Activated CD4-positive, alpha-beta memory T cell treated with anti-CD3 and anti-CD28 coated beads, Interleukin-2, amount 10 ng/mL, durations not matched to agents 7 days and 5 days (primary cell): ENCODE measurements at places on chromosomes 5 and 9.

DNA sequence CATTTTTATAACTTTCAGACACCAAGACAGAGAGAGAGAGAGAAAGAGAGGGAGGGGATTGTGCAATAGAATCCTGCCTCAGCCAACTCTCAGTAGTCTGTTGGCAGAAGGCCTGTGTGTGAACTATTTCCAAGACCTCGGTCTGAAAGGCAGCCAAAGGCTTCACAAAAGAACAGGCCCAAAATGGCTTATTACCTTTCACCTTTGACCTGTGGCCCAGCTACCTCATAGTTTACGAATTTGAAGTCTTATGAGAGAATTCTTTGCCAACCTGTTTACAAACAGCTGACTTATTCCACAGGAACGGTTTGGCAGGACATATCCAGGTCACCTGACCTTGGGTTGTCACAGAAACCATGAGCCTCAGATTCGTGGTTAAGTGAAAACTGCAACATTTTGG, 48.6 kb downstream of the NR2F1-AS1 start:
- no peak for DNase-seq

DNA sequence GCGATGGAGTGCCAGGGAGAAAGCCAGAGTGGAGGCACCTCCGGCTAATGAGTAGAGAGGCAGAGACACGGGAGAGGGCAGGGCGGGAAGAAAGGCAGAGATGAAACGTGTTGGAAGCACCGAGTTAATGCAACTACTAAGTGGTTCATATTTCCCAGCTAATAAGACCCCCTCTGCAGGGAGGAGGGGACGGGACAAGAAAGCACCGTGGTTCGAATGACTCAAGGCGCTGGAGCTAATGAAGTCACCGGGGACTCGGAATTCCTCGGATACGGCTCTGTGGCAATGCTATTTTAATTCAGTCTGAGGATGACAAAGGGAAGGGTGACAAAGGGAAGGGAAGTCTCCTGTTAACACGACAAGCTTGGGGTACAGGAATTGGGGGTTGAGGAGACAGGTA, 54.5 kb upstream of the RAPGEF1 start:
- no peak for DNase-seq

- no peak for DNase-seq
Observed at GRCh38 chr5:116585227-116585626, 10.6 kb upstream of the SEMA6A start.

DNA sequence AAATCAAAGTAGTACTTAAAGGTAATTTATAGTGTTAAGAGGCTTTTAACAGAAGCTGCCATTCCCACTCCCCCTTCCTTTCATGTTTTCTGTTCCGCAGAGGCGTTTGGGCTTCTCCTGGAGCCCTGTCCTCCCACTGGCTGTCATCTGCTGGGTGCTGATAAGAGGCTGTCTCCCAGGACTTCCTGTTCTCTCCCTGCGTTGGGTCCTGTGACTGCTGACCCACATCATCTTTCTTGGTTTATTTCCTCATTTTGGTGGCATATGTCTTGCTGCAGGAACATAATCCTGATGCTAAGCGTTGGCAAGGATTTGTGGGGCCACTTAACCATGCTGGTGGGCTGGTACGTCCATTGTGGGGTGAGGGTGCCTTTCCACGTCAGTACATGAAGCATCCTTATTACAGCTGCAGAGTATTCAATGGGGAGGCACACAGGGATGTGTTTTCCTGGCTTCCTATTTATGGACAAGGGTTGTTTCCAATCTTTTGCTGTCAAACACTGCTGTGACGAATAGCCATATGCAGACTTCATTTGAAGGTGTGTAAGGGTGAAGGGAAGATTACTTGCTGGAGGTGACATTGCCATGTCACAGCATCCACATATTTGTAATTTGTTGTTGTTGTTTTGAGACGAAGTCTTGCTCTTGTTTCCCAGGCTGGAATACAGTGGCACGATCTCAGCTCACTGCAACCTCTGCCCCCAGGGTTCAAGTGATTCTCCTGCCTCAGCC, 22.3 kb upstream of the RNF130 start:
- DNase-seq: no peak

DNA sequence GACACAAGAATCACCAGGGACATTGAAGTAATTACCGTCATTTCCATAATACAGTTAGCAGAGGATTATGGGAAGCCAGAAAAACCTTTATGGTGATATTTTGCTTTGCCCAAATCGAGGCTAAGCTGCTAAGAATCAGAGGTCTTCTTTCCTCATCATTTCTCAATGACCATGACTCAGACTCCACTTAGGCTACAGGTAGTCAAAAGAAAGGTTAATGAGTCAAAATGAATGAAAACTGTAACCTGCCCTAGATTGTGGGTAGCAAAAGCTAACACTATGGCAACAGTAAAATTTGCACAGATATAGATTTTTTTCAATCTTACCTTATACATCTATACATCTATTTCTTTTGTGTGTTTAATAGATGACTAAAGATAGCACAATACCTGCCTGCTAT, 185.8 kb downstream of the CARTPT start:
- no peak for DNase-seq

GRCh38 chr9:76181781-76182180, 212.4 kb downstream of the RFK start:
- DNase-seq: no peak

DNA sequence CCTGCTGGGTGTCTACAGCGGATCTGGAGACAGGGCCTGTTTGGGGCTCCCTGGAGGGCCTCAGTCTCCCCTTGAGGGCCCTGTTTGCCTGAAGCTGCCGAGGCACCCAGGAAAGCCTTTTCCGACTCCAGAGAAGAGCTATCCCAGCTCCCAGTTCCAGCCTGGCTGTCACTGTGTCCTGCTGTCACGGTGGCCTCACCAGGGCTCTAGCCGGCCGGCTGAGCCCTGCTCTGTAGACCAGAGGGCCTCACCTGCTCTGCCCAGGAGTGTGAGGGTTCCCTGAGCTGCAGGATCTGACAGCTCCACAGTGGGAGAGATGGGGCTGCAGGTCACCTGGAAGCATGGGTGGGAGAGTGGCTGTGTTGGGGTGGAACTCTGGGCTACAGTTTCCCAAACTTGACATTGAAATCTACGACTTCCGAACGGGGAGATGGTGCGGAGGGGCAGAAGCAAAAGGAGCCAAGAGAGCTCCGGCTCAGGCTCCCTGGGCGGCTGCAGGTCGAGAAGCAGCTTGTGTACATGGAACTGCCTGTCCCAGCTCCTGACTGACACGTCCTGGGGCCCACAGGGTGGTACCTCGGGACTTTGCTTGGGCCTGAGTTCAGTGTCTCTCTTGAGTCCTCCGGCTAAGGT, 94.9 kb downstream of the CACNA1B start:
- no peak for DNase-seq

DNA sequence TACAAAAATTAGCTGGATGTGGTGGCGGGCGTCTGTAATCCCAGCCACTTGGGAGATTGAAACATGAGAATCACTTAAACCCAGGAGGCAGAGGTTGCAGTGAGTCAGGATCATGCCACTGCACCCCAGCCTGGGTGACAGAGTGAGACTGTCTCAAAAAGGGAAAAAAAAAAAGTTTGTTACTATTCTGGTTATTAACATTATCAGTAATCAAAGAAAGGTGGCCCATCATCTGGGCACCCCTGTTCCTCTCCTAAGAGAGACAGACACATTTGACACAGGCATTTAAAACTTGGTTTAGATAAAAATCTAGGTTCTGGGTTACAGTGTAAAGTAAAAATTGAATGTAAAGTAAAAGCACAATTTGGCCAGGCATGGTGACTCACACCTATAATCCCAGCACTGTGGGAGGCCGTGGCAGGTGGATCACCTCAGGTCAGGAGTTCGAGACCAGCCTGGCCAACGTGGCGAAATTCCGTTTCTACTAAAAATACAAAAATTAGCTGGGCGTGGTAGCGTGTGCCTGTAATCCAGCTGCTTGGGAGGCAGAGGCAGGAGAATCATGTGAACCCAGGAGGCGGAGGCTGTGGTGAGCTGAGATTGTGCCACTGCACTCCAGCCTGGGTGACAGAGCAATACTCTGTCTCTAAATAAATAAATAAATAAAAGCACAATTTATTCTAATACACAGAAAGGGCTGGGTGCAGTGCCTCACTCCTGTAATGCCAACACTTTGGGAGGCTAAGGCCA, 16.7 kb upstream of the PHYHD1 start:
- no peak for DNase-seq

GRCh38 chr5:149674686-149675085, 55.4 kb upstream of the PPARGC1B start:
- no peak for DNase-seq

DNA sequence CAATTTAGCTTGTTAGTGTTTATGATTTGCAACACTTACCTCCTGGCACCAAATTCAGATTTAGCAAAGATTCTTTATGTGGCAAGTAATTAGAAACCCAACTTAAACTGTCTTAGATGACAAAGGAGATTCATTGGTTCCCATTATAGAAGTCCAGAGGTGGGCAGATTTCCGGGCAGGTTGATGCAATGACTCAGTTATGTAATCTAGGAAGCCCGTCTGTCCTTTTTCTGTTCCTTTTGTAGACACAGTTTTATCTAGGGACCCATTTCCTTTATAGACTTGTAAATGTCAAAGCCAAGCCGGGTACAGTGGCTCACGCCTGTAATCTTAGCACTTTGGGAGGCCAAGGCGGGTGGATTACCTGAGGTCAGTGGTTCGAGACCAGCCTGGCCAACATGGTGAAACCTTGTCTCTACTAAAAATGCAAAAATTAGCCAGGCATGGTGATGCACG, 20.3 kb upstream of the ANKRD33B start:
- DNase-seq: no peak

DNA sequence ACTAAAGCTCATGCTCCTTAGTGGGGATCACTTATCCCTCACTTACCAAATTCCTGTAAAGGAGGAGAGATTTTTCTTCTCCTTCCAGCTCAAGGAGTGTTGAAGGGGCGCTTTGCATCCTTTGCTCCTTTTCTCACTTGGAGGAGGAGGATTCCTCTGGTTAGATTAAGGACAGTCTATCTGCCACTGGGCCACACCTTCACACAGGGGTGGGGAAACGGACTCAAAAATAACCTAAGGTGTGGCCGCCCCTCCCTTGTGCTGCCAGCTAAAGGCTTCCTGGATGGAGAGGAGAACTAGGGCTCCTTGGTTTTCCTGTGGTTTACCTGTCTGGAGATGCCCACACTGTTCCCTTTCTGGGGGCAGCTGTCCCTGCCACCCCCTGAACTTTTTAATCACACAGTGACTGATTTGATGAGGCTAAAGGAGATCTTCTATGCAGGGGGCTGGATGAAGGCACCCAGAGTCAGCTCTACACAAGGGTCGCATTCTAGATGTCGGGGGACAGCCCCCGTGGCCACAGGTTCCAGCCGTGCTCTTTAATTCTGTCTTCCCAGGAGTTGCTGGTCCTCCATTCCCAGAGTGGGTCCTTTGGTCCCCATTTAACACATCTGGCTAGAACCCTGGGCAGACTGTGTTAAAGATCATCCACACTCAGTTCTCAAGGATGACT, 14.4 kb downstream of the GLRX start:
- DNase-seq: no peak

DNA sequence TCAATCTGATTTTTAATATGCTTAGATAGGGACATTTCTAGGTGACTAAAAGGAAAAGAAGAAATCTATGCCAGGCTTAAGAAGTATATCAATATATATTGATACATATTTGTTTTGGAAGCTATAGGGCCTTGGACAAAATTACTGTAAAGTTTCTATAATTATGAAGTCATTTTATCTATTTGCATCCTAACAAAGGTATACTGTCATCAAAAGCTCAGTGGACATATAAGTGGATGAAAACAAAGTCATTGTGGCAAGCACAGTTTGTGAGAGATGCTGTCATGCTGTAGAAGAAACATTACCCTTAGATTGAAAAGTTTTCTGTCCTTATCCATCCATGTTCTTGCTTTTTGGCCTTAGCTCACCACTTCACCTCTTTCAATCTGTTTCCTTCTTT, 140.3 kb upstream of the SPEF2 start:
- DNase-seq: no peak

GRCh38 chr5:108669462-108669861, 78.2 kb upstream of the FER start:
- no peak for DNase-seq

- no peak for DNase-seq
Observed at GRCh38 chr5:32071351-32071944, 102.7 kb downstream of the GOLPH3 start.

GRCh38 chr9:104999136-104999535, 71.2 kb upstream of the ABCA1 start:
- DNase-seq: no peak

DNA sequence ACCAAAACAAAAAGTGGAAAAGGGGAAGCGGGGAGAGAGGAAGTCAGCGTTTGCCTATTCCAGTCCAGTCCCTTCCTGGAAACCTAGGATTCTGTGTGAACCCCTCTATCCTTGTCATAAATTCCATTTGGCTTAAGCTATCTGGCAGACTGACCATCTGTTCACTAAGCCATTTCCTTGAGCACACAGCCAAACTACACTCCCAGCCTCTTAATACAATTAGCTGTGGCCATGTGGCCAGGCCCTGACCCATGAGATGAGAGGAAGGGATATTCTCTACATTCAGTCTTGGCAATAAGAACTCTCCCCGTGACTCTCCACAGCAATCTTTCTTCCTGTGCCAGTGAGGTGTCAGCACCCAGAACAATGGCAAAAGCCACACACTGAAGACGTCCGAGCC, 424.8 kb downstream of the TLE1 start:
- DNase-seq: no peak

- DNase-seq: no peak
Observed at GRCh38 chr9:2335260-2335659, 286.3 kb upstream of the VLDLR start.

GRCh38 chr9:68738358-68738757, 33.3 kb downstream of the PIP5K1B start:
- no peak for DNase-seq

- DNase-seq: no peak
Observed at GRCh38 chr5:176793343-176793699, 17.0 kb upstream of the UNC5A start.

DNA sequence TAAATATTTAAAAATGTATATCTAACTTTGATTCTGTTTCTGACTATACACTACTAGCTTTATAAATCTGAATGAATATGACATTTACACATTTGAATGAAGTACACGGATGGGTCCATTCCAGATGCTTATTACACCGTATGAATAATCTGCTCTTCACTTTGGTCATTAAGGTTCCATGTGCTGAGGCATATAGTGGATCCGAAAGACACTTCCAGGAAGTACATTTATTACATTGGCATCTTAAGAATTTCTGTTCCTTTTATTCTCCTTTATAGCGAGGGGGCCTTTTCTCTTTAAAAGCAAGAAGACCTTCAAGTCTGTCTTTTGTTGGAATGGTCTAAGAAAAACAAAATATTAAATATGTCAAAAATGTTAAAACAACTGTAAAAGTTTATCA, 147.6 kb downstream of the AUH start:
- no peak for DNase-seq

DNA sequence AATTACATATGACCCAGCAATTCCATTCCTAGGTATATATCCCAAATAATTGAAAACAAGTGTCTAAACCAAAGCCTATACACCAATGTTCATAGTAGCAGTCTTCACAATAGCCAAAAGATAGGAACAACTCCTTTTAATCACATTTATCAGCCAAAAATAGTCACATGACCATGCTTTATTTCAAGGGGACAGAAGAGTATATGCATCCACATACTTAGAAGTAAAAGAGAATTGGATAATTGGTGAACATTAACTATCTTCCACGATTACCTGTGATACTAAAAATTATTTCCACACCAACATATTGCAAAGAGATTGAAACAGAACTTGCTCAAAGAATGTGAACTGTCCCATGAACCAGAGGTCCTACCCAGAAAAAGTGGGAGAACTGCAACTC, 51.8 kb upstream of the FOXE1 start:
- no peak for DNase-seq

- DNase-seq: no peak
Observed at GRCh38 chr5:16742938-16743337, 126.1 kb upstream of the RETREG1 start.

- no peak for DNase-seq
Observed at GRCh38 chr5:65252977-65253376, 228.7 kb downstream of the ADAMTS6 start.
